H9 (cell line): ENCODE measurements at places on chromosomes 5 and 9.

DNA sequence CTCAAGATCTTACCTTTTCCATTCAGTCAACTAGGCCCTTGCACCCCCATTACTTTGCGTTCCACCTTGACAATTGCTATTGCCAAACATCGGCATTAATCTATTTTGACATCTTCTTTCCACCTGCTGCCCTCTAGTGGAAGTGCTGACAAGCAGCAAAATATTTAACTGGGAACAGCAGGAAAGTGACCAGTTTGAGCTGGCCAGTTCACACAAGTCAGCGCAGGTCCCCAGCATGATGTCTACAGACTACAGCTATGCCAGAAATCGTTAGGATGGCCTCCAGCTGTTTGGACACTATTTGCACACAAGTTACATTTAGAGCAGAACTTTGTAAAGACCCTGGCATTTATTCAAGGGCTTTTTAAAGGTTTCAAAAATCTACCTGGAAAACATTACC is 160.1 kb downstream of the GHR start:
- no peak overlapping the region for H3K27ac ChIP-seq
- no peaks in the 10 kb centered on the region for H3K27me3 ChIP-seq
- no peaks in the 10 kb centered on the region for H3K36me3 ChIP-seq
- no peaks in the 10 kb centered on the region for H3K4me1 ChIP-seq
- DNase-seq: peak; percentile 62

DNA sequence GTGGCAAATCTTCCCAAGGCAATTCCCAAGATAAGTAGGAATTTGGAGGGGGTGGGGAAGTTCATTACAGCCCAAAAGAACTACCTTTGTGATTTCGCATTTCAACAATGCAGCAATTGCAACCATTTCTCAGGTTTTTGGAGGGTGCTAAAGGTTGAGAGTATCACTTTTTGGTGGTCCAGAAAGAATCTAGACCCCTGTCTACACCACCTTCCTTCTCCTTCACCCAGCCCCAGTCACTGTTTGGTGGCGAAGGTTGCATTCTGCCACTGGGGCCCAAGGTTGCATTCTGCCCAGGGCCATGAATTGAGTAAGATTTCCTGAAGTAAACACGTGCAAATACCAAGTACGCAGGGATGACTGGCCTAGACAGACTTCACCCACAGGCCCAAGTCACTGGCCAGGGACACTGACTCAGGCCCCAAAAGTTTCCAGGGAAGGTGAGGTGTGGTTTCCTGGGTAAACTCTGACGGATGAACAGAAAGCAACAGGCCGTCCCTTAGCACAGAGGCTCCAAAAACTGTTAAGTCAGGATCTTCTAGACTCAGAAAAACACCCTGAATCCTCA is 5.7 kb downstream of the PDE6A start:
- H3K27ac ChIP-seq: no peak overlapping the region
- DNase-seq: no peak
- H3K36me3 ChIP-seq: no peaks in the 10 kb centered on the region
- H3K4me1 ChIP-seq: no peaks in the 10 kb centered on the region

GRCh38 chr9:87535817-87536539 is 38.3 kb downstream of the DAPK1 start:
- no peaks in the 10 kb centered on the region for H3K27me3 ChIP-seq
- H3K27ac ChIP-seq: no peak overlapping the region
- peaks cover 9% of the 10 kb centered on the region; the same call in 1 of the 2 replicates for H3K4me1 ChIP-seq
- peaks cover 12% of the 10 kb centered on the region for H3K36me3 ChIP-seq
- H3K4me3 ChIP-seq: no peak overlapping the region
- peak; percentile 15 for DNase-seq

- peaks cover 12% of the 10 kb centered on the region; the same call in 1 of the 2 replicates for H3K4me1 ChIP-seq
- no peak overlapping the region for H3K27ac ChIP-seq
- peak overlapping the region; percentile 96 for H3K4me3 ChIP-seq
- H3K36me3 ChIP-seq: peaks cover 4% of the 10 kb centered on the region
- DNase-seq: no peak
These were observed 983 bp downstream of the RCL1 start for GRCh38 chr9:4793459-4794395.

DNA sequence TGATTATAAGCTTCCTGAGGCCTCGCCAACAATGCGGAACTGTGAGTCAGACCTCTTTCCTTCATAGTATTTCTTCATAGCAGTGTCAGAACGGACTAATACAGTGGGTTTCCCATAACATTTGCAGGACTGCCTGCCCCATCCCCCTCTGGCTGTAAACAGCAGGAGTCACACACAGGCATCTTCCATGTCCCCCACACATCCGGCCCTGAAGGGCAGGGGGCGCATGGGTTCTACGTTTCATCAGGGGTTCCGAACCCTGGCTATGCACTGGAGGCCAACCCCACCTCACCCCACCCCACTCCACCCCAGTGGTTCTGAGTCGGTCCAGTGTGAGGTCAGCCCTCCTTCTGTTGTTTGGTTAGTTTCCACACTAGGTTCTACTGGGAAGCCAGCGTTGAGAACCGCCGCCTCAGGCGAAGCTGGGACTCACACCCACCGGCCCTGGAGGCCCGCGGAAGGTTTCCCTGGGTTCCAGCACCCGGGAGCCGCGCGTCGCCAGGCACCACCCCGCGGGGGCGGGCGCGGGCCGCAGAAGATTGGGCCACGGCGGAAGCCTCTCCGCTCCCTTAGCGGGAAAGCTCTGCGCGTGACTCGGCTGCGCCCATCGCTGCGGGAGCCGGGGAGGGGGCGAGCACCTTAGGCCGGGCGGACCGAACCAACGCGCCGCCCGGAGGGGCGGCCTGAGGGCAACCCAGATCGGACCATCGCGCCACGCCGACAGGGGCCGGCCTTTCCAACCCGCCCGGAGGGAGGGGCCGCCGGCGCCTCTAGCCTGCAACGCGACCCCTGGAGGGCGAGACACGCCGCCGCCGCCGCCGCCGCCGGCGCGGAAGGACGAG is at the start of gene RUSC2:
Gene RUSC2 (plus strand): TSS at position 799 of the 842 bp plus-strand sequence. CDS start 56,411 bp downstream, outside the sequence.
- H3K27me3 ChIP-seq: no peaks in the 10 kb centered on the region
- 0 out of 2 replicates have a peak, but pooled peaks cover 2% of the 10 kb centered on the region for H3K36me3 ChIP-seq
- peak; percentile 89 for DNase-seq
- H3K27ac ChIP-seq: no peak within 1 kb of the TSS
- peaks cover 4% of the 10 kb centered on the region; the same call in 1 of the 2 replicates for H3K4me1 ChIP-seq

DNA sequence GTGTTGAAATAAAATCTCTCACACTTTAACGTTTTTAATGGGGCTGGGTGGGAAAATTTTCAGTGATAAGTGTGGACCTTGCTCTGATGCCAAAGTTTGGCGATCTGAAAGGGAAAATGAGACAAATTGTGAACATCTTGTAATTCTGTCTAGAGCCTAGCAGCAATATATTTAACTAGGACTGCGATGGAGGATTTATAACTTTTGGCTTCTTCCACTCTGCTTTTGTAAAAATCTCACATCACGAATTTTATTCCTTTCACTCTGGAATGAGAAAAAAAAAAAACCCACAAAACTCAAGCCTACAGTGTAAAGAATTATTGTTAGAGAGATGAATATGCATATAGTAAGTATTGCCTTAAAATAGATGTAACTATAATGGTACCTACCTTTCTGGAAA is 19.9 kb downstream of the CCNH start:
- H3K36me3 ChIP-seq: peaks cover 69% of the 10 kb centered on the region
- H3K27me3 ChIP-seq: no peaks in the 10 kb centered on the region
- no peaks in the 10 kb centered on the region for H3K4me1 ChIP-seq
- DNase-seq: no peak
- no peak overlapping the region for H3K27ac ChIP-seq
